RPMI7951 (cell line): ENCODE measurements at places on chromosomes 13 and 19. TPM values are rescaled to one million over a fixed set of nuclear protein-coding genes. Genes with fewer than 3 reads are reported as not detected.

DNA sequence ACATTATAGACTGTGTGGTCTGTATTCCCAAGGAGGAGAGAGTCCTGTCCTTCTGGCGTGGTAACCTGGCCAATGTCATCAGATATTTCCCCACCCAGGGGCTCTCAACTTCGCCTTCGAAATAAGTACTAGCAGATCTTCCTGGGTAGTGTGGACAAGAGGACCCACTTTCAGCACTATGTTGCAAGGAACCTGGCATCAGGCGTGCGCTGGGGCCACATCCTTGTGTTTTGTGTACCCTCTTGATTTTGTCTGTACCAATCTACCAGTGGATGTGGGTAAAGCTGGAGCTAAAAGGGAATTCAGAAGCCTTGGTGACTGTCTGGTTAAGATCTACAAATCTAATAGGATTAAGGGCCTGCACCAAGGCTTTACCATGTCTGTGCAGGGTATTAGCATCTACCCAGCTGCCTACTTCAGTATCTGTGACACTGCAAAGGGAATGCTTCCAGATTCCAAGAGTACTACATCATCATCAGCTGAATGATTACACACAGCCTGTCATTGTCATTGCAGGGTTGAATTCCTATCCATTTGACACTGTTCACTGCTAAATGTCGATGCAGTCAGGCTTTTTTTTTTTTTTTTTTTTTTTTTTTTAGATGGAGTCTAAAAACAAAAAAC lies 148.0 kb downstream of the PRR20E start:
- DNase-seq, result no peak

DNA sequence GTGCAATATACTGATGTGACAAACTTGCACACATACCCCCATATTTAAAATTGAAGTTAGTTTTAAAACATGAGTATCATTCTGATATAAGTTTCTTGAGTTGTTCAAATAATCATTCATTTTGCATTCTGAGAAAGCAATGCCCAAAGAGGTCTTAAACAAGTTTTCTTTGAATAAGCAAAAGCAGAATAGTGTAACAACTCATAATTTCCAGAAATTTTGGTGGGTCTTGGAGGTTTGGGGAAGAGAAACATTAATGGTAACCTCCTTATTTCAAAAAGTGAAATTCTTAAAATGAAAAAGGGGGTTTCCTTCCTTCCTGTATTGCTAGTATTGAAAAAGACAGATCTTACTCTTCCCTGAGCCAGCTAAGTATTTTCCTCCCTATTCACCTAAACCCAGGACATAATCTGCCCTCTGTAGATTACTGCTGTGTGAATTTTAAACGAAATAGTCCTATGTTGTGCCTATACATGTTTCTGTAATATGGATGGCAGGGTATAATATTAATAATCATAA lies 30.4 kb downstream of the SLC25A15 start:
- no peak for DNase-seq

- DNase-seq, result no peak
These were observed 754.3 kb upstream of the ARGLU1 start for GRCh38 chr13:107322228-107322627.

- no peak for DNase-seq
These were observed 276.3 kb upstream of the SOX21 start for GRCh38 chr13:94988654-94989053.

GRCh38 chr13:110506859-110507566 lies 54.5 kb downstream of the RAB20 start:
- DNase-seq, result no peak

Gene RASGRP4
- not detected in 2 replicates for total RNA-seq

Gene PSG7
- total RNA-seq, result not detected in 2 replicates

Gene SLAIN1
- not detected in 2 replicates for total RNA-seq

Gene CCDC70
- not detected in 2 replicates for total RNA-seq

Gene ZNF784
- 1.6 and 2.6 TPM in 2 replicates for total RNA-seq
